ENCODE measurements at places on chromosomes 5 and 9. TPM values are rescaled to one million over a fixed set of nuclear protein-coding genes. Genes with fewer than 3 reads are reported as not detected.

SLC36A2 gene
- not detected for total RNA-seq

BNC2 gene
- 0.99 TPM for total RNA-seq

HMCN2 gene
- total RNA-seq = 0.78 TPM

LRRC26 gene
- 1.3 TPM for total RNA-seq

GCNT1 gene
- 7.3 TPM for total RNA-seq

SPINK7 gene
- total RNA-seq = not detected

QRFP gene
- not detected for total RNA-seq

CTNNA1 gene
- total RNA-seq = 140 TPM

PIP5KL1 gene
- 1.3 TPM for total RNA-seq

CLINT1 gene
- 75.8 TPM for total RNA-seq

C7 gene
- total RNA-seq = 288 TPM

OMD gene
- total RNA-seq = 0.33 TPM

JAKMIP2 gene
- total RNA-seq = 1.3 TPM

SPATA31A3 gene
- not detected for total RNA-seq

SELENOP gene
- 289 TPM for total RNA-seq

ZNF608 gene
- 30.1 TPM for total RNA-seq

- peak overlapping the region; percentile 48 for H3K27ac ChIP-seq
- H3K27me3 ChIP-seq = no peaks in the 10 kb centered on the region
- peaks cover 13% of the 10 kb centered on the region for H3K4me1 ChIP-seq
- H3K4me3 ChIP-seq = no peak overlapping the region
Measured at GRCh38 chr5:96157077-96157780, 195.6 kb upstream of the ELL2 start.

GRCh38 chr5:178309271-178310013, 76.8 kb upstream of the PHYKPL start:
- H3K36me3 ChIP-seq = no peaks in the 10 kb centered on the region
- no peak overlapping the region for H3K4me3 ChIP-seq
- H3K27ac ChIP-seq = no peak overlapping the region
- no peaks in the 10 kb centered on the region for H3K27me3 ChIP-seq

DNA sequence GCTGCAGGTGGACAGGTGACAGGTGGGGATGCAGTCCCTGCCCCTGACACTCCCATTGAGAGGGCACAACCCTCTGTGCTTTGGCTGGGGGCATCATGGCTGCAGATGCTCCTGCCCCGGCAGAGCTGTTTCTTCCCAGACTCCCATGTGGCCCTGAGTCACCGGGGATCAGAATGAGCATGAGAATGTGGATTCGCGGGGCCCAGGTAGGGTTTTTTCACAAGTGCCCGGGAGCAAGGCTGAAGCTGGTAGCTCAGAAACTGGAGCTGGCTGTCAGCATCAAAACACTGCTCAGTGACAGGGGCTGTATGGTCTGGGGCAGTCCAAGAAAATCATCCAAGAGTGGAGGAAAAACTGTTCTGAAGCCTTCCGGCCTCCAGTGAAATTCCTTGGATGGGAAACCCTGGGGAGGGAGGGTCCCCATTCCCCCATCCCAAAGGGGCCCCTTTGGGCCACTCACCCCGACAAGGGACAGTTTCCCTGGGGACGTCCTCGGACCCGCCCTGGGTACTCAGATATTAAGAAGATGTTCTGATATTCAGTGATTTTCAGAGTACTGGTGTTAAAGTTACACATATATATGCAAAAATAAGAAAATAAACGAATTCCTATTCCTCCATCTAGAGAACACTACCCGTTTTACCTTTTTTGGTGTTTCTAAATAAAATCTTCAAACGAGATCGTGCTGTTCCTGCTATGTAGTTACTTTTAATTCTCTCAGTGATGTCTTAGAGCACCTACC, 120.1 kb upstream of the LPCAT1 start:
- no peak overlapping the region for H3K4me3 ChIP-seq
- no peaks in the 10 kb centered on the region for H3K36me3 ChIP-seq
- H3K27me3 ChIP-seq = no peaks in the 10 kb centered on the region

- no peaks in the 10 kb centered on the region for H3K27me3 ChIP-seq
- peak overlapping the region; percentile 90 for H3K27ac ChIP-seq
- H3K36me3 ChIP-seq = no peaks in the 10 kb centered on the region
- no peak overlapping the region for H3K4me3 ChIP-seq
- DNase-seq = peak; percentile 72
Measured at GRCh38 chr9:14096258-14096922, 217.6 kb downstream of the NFIB start.

DNA sequence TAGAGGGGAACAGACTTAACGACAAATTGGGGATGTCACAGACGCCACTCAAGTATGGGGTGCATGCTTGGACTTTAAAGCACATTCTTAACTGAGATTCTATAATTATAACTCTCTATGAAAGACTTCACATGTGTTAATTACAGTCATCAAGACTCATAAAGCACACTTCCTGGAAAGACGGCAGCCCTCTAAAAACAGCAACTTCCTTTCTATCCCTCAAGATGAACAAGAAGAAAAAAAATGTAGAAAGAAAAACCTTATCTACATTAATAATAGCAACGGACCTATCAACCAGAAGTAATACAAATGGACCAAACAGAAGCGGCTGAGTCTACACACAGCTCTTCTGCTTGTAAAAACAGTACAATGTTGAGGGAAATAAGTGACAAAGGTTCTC, 21.2 kb downstream of the GNAQ start:
- no peaks in the 10 kb centered on the region for H3K36me3 ChIP-seq
- H3K4me3 ChIP-seq = no peak overlapping the region
- DNase-seq = no peak
- no peaks in the 10 kb centered on the region for H3K27me3 ChIP-seq

DNA sequence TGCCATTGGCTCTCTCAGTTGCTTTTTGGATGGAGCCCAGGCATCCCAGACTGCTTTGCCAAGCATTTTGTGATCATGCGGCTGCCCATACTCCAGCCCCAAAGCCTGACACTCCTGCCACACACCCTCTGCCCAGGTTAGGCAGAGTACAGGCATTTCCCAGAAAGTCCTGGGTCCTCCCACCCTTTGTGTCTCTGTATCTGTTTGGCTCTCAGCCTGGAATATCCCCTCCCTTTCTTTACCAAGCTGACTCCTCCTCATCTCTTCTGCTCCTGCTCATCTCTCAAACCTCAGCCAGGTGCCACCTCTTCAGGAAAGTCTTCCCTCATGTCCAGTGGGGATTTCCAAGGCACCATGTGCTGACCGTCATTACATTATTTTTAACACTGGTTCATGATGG, 14.3 kb upstream of the SH3RF2 start:
- H3K27ac ChIP-seq = no peak overlapping the region
- no peaks in the 10 kb centered on the region for H3K36me3 ChIP-seq
- no peaks in the 10 kb centered on the region for H3K27me3 ChIP-seq
- no peak overlapping the region for H3K4me3 ChIP-seq

GRCh38 chr5:88883836-88884607, 1.0 kb upstream of the MEF2C start:
- peak; percentile 47 for DNase-seq
- H3K4me1 ChIP-seq = peaks cover 4% of the 10 kb centered on the region
- peak overlapping the region; percentile 61 for H3K27ac ChIP-seq
- H3K36me3 ChIP-seq = no peaks in the 10 kb centered on the region

DNA sequence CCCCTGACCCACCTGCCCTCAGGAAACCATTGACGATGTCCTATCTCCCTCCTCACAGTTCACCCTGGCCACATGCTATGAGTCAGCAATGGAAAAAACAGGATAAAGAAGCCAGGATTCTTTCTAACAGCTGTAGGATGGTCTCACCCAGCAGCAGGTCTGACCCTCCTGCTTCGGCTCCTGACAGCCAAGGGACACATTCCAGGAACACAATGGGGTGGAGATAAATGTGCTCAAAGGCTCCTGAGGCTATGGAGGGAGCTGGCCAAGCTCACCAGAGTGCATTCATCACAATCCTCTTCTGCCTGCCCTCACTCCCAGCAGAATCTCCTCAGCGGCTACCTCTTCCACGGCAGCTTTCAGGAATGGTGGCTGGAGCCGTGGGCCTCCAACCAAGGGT, 170.3 kb downstream of the PJA2 start:
- no peak for DNase-seq
- H3K36me3 ChIP-seq = no peaks in the 10 kb centered on the region
- no peaks in the 10 kb centered on the region for H3K4me1 ChIP-seq
- H3K27me3 ChIP-seq = no peaks in the 10 kb centered on the region
- no peak overlapping the region for H3K4me3 ChIP-seq

DNA sequence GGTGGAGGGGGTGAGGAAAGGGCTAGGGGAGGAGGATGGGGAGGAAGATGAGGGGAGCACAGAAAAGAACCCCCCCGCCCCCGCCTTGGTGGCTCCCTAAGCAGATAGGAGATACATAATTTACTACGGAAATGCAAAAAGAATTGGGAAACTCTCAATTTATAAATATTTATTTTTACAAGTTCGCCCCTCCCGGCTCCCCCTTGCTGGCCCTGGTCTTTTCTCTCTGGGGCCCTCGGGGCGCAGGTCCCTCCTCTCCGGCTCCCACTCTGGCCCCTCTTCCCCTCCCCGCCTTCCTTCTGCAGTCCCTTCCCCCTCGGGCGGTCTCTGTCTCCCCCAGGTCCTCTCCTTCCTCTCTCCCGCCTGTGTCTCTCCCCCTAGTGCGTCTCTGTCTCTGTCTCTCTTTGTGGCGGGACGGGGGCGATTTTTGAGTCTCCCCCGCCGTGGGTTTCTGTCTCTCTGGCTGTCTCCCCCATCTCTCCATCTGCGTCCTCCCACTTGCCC, 173.6 kb upstream of the IER5L start:
- no peak overlapping the region for H3K4me3 ChIP-seq
- no peak overlapping the region for H3K27ac ChIP-seq
- peaks cover 7% of the 10 kb centered on the region for H3K27me3 ChIP-seq

- no peak overlapping the region for H3K4me3 ChIP-seq
- no peaks in the 10 kb centered on the region for H3K36me3 ChIP-seq
- DNase-seq = peak; percentile 20
- H3K27ac ChIP-seq = no peak overlapping the region
- no peaks in the 10 kb centered on the region for H3K27me3 ChIP-seq
Measured at GRCh38 chr5:149141957-149142851, 911 bp downstream of the ABLIM3 start.

GRCh38 chr5:111582451-111582850, 70.1 kb upstream of the STARD4 start:
- no peak overlapping the region for H3K27ac ChIP-seq
- no peaks in the 10 kb centered on the region for H3K27me3 ChIP-seq
- no peaks in the 10 kb centered on the region for H3K36me3 ChIP-seq
- no peak overlapping the region for H3K4me3 ChIP-seq
- no peak for DNase-seq
- H3K4me1 ChIP-seq = no peaks in the 10 kb centered on the region

- no peak overlapping the region for H3K4me3 ChIP-seq
- no peaks in the 10 kb centered on the region for H3K27me3 ChIP-seq
- no peaks in the 10 kb centered on the region for H3K4me1 ChIP-seq
- no peak overlapping the region for H3K27ac ChIP-seq
- DNase-seq = no peak
Measured at GRCh38 chr5:95441636-95442035, 50.5 kb downstream of the FAM81B start.

- no peak for DNase-seq
- H3K36me3 ChIP-seq = no peaks in the 10 kb centered on the region
Measured at GRCh38 chr9:107208121-107208520, 75.0 kb upstream of the RAD23B start.

GRCh38 chr5:174903172-174903732, 178.9 kb downstream of the MSX2 start:
- H3K4me1 ChIP-seq = no peaks in the 10 kb centered on the region
- no peaks in the 10 kb centered on the region for H3K36me3 ChIP-seq
- no peak overlapping the region for H3K27ac ChIP-seq
- DNase-seq = no peak
- no peak overlapping the region for H3K4me3 ChIP-seq

GRCh38 chr9:136978073-136978864, 965 bp downstream of the PTGDS start:
- DNase-seq = peak; percentile 56
- no peaks in the 10 kb centered on the region for H3K36me3 ChIP-seq
- no peak overlapping the region for H3K4me3 ChIP-seq
- no peak overlapping the region for H3K27ac ChIP-seq
- no peaks in the 10 kb centered on the region for H3K27me3 ChIP-seq
- H3K4me1 ChIP-seq = peaks cover 6% of the 10 kb centered on the region

- peaks cover 3% of the 10 kb centered on the region for H3K4me1 ChIP-seq
- no peak overlapping the region for H3K27ac ChIP-seq
- no peak for DNase-seq
Measured at GRCh38 chr5:57698802-57699201, 216.2 kb upstream of the ACTBL2 start.

DNA sequence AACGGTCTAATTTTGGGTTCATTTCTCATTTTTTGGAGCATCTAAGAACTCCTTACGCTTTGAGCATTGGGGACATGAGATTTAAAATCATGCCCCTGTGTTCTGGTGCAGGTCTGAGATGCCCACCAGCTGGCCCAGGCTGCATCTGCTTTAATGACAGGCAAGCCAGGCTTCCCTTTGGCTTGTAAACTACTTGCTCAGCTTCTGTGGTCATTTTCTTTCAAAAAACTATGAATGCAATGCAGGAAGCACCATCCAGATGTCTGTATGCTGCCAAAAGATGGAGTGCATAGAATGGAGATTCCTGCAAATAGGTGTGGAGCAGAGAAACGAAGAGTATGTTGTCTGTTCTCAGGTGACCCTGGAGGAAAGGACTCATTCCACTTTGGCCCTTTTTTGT, 399.9 kb upstream of the ADAMTSL1 start:
- no peaks in the 10 kb centered on the region for H3K27me3 ChIP-seq
- no peaks in the 10 kb centered on the region for H3K36me3 ChIP-seq
- peaks cover 6% of the 10 kb centered on the region for H3K4me1 ChIP-seq
- no peak for DNase-seq

- no peak for DNase-seq
- no peak overlapping the region for H3K4me3 ChIP-seq
- H3K27ac ChIP-seq = no peak overlapping the region
- peaks cover 14% of the 10 kb centered on the region for H3K4me1 ChIP-seq
- H3K27me3 ChIP-seq = no peaks in the 10 kb centered on the region
Measured at GRCh38 chr5:1387876-1388275, 43.0 kb upstream of the CLPTM1L start.

- H3K36me3 ChIP-seq = peaks cover 12% of the 10 kb centered on the region
- no peak overlapping the region for H3K27ac ChIP-seq
- H3K27me3 ChIP-seq = no peaks in the 10 kb centered on the region
- no peaks in the 10 kb centered on the region for H3K4me1 ChIP-seq
- no peak overlapping the region for H3K4me3 ChIP-seq
Measured at GRCh38 chr5:79318935-79319614, 83.1 kb downstream of the JMY start.

- no peaks in the 10 kb centered on the region for H3K36me3 ChIP-seq
- H3K27me3 ChIP-seq = no peaks in the 10 kb centered on the region
- no peak for DNase-seq
- H3K4me3 ChIP-seq = no peak overlapping the region
Measured at GRCh38 chr5:157566902-157567489, 8.6 kb downstream of the ADAM19 start.

DNA sequence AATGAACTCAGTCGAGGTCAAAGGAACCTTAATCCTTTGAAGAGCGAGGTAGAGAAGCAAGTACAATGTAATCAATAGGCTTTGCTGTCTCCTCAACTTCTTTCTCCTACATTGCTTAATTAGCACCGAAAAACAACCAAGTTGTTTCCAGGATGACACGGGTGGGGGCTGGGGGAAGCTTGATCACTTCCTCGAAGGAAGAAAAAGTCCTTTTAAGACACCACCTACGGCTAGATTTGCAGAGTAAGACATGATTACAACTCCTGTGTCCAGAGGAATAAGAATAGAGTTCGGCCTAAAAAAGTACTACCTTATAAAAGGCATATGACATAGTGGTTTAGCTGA, 811 bp upstream of the ARRDC3 start:
- H3K4me1 ChIP-seq = peaks cover 11% of the 10 kb centered on the region
- no peaks in the 10 kb centered on the region for H3K27me3 ChIP-seq
- H3K4me3 ChIP-seq = peak overlapping the region; percentile 5
- DNase-seq = no peak
- H3K27ac ChIP-seq = peak overlapping the region; percentile 99
- no peaks in the 10 kb centered on the region for H3K36me3 ChIP-seq

Data from body of pancreas (tissue), 4 donors.